CD4-positive, alpha-beta memory T cell (primary cell): ENCODE measurements at places on chromosomes 3 and 15.

- DNase-seq: no peak
Observed at GRCh38 chr3:87363721-87364120, 87.3 kb upstream of the POU1F1 start.

DNA sequence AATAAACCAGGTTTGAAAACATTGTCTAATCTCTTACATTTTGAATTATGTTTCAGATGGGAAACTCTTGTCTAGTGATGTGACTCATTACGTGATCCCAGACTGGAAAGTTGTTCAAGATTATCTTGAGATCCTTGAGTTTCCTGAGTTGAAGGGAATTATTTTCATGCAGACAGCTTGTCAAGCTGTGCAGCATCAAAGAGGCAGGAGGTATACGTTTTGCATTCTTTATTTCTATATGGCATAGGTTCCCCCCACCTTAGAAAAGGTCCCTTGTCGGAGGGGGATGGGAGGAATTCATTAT is 1.5 kb downstream of the DIS3L start:
- DNase-seq: no peak

GRCh38 chr3:49012441-49013017 is 5.3 kb downstream of the WDR6 start:
- no peak for DNase-seq

- no peak for DNase-seq
Observed at GRCh38 chr3:11185564-11186317, 31.4 kb downstream of the HRH1 start.

DNA sequence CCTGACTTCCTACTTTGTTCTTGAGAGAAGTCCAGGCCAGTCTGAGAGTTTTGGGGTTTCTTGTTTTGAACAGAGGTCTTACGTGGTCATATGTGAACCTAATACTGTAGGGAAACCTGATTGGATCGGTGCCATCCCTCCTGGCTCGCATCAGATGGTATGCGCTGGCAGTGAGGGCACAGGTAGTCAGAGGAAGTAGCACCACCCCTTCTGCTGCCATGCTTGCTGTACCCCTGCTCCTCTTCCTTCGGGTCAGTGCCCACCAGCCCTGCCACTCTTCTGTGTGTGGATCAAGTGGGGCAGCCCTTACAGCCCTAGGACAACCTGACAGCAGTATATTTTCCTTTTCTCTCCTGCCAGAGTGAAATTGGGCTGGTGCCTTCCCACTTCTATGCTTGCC is 39.7 kb downstream of the CHCHD6 start:
- no peak for DNase-seq

- no peak for DNase-seq
Observed at GRCh38 chr3:30613133-30613825, 6.9 kb downstream of the TGFBR2 start.
